ENCODE measurements at places on chromosomes 2 and 18. TPM values are rescaled to one million over a fixed set of nuclear protein-coding genes. Genes with fewer than 3 reads are reported as not detected.

Gene OSR1
- 3.0 TPM for total RNA-seq

Gene ARHGAP15
- not detected for total RNA-seq

Gene SKOR2
- total RNA-seq, result not detected

- DNase-seq, result no peak
These were observed 264.3 kb downstream of the PTGR3 start for GRCh38 chr18:74944676-74945075.

GRCh38 chr2:46666044-46666679 lies 186.8 kb downstream of the TMEM247 start:
- DNase-seq, result no peak

GRCh38 chr2:84906108-84906899 lies 848 bp downstream of the TMSB10 start:
- DNase-seq, result no peak

GRCh38 chr18:79790996-79791972 lies 6.5 kb upstream of the KCNG2 start:
- peak; percentile 16 for DNase-seq

- DNase-seq, result no peak
These were observed 59.1 kb upstream of the TXNDC2 start for GRCh38 chr18:9826685-9827084.

DNA sequence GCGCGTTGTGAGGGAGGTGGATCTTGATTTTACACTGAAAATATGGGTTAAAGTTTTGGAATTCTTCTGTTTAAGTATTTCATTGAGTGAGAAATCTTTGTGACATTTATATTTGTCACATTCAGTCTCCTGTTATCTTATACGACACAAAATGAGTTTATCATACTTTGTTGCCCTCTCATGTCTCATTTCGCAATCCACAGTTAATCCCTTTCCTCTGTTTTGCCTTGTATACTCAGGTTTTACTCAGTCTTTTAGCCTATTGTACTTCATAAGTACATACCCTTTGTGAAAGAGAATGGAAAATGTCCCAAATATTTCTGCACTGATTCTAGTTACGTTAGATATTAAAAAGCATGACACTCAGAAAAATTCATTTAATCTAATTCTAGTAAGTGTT lies 142.7 kb downstream of the ATP9B start:
- no peak for DNase-seq

DNA sequence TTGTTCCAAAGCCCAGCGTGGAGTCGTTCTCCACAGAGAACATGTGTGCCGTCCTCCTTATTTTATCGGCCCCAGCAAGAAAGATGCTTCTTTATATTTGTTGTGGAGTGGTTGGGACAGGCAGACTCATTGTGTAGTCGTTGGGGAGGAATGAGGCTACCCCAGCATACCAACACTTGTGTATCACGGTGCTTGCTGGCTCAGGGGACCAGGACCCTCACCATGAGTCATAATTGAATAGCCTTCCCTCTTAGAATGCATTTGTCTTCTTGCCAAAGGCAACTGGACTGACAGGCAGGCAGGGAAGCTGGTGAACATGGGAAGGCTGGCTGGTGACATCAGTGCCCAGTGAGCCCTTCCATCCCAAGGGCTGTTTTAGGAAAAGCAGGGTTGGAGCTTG lies 4.7 kb downstream of the CAPN10 start:
- no peak for DNase-seq

DNA sequence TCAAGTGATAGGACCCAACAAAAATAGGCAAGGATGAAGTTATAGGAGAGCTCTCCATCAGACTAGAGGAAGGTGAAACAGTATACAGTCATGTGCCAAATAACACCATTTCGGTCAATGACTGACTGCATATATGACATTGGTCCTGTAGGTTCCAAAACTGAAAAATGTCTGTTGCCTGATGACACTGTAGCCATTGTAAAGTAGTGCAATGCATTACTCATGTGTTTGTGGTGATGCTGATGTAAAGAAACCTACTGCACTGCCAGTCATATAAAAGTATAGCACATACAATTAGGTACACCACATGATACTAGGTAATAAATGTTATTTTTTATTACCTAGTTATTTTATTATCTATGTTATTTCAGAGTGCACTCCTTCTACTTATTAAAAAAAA lies 147.9 kb downstream of the GREB1L start:
- DNase-seq, result no peak

- DNase-seq, result no peak
These were observed 10.1 kb downstream of the TEX51 start for GRCh38 chr2:126908721-126909177.

GRCh38 chr18:35406666-35407065 lies 29.5 kb upstream of the ZNF396 start:
- DNase-seq, result no peak

DNA sequence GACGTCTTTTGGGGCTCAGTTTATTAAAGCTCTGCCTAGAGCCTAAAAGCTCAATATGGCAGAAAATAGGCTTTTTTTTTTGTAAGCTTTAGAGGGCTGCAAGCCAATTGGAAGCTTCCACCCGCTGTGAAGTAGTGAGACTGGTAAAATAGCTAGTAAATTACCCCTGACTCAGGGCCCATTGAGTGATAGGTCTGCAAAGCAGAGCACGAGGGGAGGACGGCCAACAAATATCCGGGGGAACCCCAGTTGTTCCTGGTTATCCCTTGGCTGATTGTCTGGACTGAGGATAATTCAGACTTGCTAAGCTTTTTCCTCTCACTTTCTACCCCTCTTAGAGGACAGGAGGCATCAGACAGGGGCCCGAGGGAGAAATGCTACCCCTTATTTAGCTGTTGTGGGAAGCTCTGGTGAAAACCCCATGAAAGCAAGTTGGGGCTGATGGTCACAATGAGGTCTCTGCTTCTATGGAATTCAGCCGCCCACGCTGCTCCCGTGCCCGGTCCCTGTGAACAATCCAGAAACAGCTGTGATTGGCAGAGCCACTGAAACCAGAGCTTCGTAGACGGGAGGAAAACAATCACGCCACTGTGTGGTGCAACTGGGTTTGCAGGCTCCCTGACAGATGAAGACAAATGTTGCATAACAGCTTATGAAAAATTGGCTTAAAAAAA lies 141.9 kb upstream of the LGALSL start:
- DNase-seq, result no peak

GRCh38 chr2:11344342-11344955 lies at the start of gene ROCK2:
Gene ROCK2 (minus strand): TSS chr2:11344636. CDS start chr2:11344136, 500 bp downstream.
- peak; percentile 94 for DNase-seq

DNA sequence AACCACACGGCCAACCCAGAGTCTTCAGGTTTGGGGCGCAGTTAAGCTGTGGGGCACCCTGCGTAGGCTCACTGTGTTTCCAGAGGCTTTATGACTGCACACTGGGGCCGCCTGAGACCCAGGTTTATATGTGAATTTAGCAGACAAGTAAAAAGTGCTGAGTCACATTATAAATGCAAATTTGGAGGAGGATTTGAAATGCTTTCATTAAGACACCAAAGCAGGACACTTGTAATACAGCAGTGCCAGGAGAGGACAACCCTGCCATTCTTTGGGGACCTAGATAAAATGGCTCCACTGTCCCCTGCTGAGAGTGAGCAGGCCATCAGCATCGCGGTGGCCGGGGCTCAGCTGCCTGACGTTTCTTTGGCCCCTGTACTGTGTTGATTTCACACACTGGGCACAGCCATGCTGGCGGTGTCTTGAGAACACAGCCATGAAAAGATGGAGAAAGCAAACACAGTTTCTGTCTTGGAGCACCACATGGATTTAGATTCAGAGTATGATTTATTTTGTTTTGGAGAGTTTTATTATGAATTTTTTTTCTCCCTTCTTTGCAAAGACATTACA lies 10.2 kb downstream of the ACKR3 start:
- DNase-seq, result no peak

DNA sequence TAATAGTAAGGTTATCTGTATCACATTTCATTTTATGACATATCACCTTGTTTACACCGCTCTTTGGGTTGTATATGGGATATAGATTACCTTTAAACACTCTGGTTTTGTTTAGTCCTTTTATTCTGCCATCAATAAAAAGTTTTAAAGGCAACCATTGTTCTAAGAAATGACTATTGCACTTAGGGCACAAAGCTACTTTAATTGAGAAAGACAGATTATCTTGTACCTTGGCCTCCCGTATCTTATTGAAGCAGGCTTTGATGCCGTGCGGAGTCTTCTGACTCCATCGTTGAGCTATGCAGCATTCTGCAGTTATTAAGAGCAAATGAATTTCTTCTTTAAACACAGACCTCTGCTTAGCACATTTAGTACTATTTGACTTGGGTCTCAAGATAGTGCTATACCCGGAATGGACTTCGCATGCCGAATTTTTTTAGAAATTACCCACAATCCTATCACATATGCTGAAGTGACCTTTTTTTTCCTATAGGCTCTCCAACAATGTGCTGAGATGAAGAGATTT lies 16.7 kb downstream of the PKDCC start:
- peak; percentile 91 for DNase-seq

DNA sequence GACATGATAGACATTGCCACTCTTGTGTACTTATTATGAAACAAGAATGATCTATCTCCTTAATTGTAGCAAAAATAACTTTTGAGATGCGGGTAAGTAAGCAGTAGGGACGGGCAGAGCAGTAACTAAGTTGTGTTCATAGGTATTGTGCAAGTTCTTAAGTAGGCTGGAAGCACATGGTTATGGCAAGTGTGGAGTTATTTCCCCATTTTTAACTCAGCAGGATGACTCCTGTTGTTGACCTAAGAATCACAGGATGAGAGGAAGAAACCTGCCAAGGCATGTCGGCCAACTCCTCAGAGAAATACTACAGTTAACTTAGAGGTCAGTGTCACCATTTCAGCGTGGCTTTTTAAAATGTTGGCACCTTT lies 51.1 kb upstream of the FN1 start:
- no peak for DNase-seq

All from Caco-2 (cell line).